ENCODE measurements at places on chromosomes 1 and 21.

GRCh38 chr21:42471716-42472330 is 24.2 kb downstream of the RSPH1 start:
- no peak for DNase-seq

GRCh38 chr21:38804030-38804788 is 1.5 kb upstream of the ETS2 start:
- peak; percentile 79 for DNase-seq

DNA sequence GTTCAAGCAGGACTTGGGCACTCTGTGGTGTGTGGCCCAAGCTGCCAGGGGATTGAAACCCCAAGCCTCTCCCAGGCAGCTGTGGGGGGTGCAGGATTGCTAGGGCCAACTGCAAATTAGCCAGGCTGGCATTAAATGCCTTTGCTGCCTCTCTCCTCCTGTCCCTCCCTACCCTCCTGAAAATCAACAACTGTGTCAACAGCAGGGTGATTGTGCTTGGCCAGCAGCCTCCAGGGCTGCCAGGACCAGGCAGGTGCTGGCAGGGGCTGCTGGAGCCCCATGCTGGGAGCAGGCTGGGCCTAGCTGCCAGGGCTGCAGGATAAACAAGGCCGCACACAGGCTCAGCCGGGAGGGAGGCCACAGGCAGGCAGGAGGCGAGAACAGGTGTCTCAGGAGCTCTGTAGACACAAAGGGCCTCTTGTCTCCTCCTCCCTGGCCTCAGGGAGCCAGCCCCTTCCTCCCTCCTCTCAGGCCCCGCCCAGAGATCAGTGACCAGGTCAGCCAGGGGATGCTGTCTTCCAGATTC is 11.4 kb downstream of the SOX13 start:
- no peak for DNase-seq

- DNase-seq = no peak
These were observed 151.8 kb upstream of the KCND3 start for GRCh38 chr1:112141301-112141700.

DNA sequence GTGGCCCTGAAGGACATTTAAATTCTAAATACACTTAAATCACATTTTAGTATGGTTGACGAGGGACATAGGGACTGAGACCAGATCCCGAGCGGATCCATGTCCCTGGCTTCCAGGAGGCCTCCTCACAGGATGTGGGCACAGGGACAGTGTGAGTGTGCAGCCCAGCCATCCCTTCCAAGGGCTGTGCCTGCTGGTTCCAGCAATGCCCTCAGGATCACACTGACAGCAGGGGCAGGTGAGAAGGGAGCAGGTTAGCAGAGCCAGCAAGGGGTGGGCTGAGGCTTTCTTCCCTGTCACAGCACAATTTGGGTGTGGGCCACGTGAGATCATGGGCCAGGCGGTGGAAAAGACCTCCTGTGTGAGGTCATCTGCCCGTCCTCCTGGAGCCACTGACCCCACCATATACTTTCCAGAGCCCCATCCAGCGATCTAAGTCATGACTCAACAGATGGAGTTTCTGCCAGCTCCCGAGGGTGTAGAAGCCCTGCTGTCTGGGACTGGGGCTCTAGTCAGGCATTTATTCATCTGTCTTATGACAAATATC is 37.0 kb upstream of the PRSS38 start:
- DNase-seq = no peak

DNA sequence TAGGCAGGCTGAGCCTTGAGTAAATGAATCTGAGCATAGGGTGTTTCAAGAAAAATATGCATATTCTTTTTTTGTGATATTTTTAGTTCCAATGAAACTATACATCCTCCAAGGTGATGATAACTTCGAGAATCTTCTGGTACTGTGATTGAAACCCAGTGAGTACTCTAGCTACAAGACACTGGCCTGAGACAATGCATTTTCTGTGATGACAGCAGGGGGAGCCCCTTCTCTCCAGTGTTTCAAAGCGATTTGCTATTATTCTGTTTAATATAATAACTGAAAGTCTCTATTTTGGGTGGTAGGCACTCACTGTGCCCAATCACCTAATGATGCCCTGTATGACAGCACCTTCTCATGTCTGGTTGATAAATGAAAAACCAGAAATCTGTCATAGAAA is 12.1 kb downstream of the IRF2BP2 start:
- peak; percentile 66 for DNase-seq

GRCh38 chr1:12541274-12542137 is 76.5 kb downstream of the DHRS3 start:
- DNase-seq = peak; percentile 98

DNA sequence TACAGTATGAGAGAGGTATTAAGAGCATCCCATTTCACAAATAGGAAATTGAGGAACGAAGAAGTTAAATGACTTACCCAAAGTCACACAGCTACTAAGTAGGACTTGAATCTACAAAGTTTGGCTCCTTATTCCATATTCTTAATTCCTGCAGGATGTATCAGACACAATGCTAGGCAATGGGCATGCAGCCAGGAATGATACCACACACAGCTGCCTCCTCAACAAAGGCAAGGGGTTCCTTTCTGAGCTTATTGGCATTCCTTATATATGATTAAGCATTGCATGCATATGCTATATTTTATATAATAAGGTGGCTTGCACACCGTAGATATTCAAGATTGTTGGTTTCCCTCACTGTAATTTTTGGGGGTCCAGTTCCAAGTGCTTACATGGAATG is 34.2 kb upstream of the JUN start:
- peak; percentile 94 for DNase-seq

- DNase-seq = no peak
These were observed 1.6 kb downstream of the NFIA start for GRCh38 chr1:61083807-61084440.

DNA sequence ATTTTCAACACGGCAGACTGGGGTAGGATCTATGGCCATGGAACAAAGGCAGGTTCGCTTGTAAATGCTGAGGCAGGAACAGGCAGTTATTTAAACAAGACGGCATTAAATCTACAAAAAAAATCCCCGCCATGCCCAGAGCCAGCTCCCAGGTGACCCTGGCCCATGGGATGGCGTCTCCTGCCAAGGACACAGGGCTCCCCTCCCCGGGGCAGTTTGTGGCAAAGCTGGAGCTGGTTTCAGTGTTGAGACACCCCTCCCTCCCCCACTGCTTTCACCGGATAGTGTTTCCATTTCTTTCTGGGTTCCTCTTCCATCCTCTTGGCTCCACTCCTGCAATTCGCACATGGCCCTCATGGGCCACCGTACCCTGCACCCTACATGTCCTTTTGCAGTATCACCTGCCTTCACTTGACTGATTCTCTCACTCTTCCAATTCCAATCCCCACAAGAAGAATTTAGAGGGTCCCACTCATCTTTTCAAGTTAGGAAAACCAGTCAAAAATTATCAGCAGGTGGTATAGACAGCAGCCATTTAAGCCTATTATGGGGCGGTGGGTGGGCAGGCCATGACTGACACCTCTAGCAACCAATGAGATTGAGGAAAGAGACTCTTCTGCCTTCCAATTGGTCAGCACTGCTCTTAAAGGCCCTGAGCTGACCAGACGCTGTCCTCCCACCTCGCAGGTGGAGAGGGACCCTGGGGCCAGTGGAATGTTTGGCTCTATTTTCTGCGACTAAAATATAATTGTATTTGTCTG is 52.0 kb downstream of the OLIG1 start:
- DNase-seq = peak; percentile 1

DNA sequence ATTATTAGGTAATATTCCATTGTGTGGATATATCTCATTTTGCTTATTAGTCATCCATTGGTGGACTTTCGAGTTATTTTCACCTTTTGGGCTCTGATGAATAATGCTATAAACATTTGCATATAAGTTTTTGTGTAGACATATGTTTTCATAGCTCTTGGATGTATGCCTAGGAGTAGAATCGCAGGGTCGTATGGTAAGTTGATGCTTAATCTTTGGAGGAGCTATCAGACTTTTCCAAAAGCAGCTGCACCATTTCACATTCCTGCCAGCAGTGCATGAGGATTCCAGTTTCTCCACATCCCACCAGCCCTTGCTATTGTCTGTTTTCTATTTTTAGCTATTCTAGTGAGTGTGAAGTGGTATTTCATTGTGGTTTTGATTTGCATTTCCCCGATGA is 120.3 kb upstream of the TMEM51 start:
- DNase-seq = peak; percentile 66

- DNase-seq = no peak
These were observed 53.9 kb upstream of the ZC3H12A start for GRCh38 chr1:37420456-37420855.

DNA sequence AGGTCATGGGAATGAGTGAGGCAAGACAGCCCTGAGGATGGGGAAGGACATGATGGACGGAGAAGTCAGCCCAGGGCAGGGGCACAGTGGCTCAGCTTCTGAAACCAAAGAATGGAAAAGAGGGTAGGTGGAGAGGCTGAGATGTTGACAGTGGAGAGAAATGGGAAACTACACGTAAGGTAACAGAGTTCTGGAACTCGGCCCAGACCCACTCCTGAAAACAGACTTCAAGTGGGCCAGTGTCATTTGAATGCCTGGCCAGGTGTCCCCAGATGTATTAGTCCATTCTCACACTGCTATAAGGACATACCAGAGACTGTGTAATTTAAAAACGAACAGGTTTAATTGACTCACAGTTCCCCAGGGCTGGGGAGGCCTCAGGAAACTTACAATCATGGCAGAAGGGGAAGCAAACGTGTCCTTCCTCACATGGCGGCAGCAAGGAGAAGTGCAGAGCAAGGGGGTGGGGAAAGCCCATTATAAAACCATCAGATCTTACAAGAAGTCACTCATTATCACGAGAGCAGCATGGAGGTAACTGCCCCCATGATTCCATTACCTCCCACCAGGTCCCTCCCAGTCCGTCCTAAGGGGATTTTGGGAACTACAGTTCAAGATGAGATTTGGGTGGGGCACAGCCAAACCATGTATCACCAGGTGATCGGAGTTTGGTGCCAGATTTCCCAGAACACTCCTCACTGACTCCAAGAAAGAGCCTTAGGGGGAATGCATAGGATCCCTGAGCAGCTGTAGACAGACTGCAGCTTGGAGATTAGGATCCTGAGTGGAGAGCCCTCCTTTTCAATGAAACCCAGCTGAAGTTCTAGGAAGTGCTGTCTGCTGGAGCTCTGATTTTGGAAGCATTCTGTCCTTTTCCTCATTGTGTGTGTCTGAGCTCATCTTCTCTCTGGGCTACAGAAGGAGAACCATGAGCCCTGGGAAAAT is 40.3 kb downstream of the FHAD1 start:
- no peak for DNase-seq

DNA sequence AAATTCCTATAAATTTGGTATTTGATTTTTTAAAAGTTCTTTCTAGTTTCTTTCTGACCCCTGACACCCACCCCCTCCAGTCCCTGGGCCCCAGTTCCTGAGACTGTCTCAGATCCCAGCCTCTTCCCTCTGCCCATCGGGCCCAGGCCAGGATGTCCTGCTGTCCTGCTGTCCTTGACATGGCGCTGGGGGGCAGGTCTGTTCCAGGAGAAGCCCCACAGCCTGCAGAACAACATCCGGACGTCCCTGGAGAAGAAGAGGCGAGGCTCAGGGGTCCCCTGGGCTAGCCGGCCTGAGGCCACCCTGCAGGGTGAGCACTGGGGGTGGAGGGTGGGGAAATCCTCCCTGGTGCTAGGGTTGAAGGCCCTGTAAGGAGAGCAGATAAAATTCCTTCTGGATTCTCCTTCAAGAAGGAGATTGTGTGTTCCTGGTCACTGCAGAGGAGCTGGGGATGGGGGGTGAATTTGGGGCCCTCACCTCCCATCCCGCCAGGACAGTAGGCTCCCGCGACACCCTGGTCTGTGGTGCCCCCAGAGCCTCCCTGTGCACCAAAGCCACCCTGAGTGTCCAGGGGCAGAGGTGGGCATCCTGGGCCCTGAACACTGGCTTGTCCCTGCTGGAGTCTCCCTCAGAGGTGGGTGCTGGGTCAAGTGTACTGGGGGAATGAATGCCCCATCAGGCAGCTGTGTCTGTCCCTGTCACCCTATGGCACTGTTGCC is 45.0 kb downstream of the DISP3 start:
- no peak for DNase-seq

DNA sequence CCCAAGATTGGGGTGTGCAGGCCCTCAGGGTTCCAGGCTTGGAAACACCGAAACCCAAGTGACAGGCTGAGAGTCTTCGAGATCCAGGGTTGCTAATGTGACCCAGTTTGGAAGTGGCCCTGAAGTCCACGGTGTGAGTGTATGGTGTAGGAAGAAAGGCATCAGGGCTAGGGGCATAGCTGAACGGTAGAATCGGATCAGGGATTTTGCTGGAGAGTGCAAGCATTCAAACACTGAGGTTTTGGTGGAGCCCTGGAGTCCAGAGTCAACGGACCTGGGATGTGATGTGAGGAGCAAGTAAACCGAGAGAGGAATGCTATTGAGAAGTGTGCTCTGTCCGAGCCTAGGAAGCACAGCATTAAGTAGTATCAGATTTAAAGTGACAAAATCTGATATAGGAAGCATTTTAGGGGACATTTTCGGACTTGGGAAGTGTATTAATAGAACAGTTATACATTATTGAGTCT is 958 bp downstream of the NFYC start:
- DNase-seq = peak; percentile 13

- DNase-seq = no peak
These were observed at the start of gene FBLIM1 for GRCh38 chr1:15758343-15758931. FBLIM1 (plus strand) TSS chr1:15758795; CDS start chr1:15764984, 6,189 bp downstream.

DNA sequence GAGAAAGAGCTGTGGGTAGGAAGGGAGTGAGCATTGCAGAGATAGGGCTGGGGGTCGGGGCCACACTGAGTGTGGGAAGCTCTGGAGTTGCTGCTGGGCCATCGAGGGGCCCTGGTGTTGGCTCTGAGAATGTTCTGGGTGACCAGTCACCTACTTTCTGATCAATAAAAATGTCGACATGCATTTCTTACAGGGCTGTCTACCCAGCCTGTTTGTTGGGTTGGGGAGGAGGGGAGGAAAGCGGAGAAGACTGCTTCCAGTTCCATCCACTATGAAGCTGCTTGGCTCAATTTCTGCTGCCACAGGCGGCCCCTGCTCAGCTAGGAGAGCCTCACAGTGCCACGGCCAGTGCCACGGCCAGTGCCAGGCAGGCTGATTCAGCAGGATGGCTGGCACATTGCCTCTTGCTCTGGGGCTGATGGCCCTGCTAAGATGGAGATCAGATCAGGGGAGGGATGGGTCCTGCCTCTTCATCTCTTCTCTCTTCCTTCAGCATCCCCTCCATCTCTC is 3.0 kb upstream of the PADI3 start:
- DNase-seq = no peak

- peak; percentile 95 for DNase-seq
These were observed 29.3 kb downstream of the AK2 start for GRCh38 chr1:33007190-33008050.

GRCh38 chr1:159261311-159261710 is 40.8 kb upstream of the FCER1A start:
- DNase-seq = no peak

Data from brain microvascular endothelial cell (primary cell).